ENCODE measurements at places on chromosomes 4 and X.

DNA sequence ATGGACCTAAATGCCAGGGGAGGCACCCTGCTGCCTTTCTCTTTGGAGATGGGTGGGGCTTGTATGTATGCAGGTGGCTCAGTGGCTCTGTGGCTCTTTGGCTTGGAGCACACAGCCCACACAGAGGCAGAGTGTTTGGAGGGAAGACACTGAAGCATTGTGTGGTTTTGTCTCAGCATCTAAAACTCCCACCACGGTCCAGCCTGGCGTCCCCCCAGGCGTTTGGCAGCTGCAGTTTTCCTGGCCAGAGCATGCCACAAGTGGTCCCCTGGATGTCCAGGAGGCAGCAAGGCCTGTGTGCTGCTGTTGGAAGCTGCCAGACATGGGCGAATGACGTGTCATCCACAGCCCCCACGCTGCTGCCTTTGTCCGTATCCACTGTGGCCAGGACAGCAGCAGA lies 32.2 kb upstream of the PSAPL1 start:
- DNase-seq, result no peak

DNA sequence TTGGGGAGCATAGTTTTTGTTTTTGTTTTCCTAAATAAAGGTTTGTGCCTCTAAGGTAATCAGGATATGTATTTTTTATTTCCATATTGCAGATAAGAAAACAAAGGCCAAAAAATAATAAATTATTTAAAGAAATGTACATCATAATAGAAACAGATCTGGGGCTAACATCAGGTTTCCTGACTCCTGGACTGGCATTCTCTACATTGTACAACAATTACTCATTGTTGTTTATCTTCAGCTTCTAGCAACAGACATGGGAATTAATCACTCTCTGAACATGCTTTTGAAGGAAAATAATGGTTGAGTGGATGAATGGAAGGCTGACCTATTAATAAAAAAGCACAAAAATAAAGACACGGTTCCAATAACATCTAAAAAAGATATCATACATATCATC lies 146.2 kb downstream of the KCNIP4 start:
- DNase-seq, result no peak

DNA sequence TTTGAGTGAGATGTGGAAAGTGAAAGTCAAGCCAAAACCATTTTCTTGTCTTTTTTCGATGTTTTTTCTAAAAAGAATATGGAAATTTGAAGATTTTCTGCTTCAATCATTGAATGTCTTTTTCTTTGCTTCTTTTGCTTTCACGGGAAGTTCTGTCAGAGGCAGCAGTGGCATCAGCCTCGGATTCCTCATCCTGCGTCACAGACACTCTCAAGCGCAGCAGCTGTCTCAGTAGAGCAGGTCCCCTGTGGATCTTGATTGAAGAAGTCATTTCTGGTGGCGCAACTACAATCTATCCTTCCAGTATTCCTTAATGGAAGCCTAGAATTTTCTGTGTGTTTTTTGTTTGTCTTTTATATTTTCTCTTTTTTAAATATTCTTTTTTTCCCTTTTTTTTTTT lies 52.7 kb upstream of the NEIL3 start:
- DNase-seq, result no peak

GRCh38 chr4:11512871-11513270 lies 84.2 kb upstream of the HS3ST1 start:
- no peak for DNase-seq

GRCh38 chr4:155676430-155676825 lies 9.8 kb downstream of the GUCY1A1 start:
- DNase-seq, result no peak

DNA sequence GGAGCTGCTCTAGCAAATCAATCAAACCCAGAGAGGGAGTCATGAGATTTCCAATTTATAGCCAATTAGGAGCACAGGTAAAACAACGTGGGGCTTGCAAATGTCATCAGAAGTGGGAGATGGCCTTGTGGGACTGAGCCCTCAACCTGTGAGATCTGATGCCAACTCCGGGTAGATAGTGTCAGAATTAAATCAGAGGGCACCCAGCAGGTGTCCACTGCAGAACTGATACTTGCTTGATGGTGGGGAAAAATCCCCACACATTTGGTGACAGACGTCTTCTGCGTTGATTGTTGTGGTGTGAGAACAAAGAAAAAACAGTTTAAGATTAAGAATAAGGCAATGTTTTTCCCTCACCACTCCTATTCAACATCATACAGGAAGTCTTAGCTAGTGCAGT lies 1402.8 kb downstream of the RAPGEF2 start:
- no peak for DNase-seq

GRCh38 chr4:48979914-48980579 lies 6.0 kb upstream of the CWH43 start:
- DNase-seq, result no peak

GRCh38 chr4:166228112-166228511 lies 355.1 kb downstream of the TLL1 start:
- DNase-seq, result no peak

DNA sequence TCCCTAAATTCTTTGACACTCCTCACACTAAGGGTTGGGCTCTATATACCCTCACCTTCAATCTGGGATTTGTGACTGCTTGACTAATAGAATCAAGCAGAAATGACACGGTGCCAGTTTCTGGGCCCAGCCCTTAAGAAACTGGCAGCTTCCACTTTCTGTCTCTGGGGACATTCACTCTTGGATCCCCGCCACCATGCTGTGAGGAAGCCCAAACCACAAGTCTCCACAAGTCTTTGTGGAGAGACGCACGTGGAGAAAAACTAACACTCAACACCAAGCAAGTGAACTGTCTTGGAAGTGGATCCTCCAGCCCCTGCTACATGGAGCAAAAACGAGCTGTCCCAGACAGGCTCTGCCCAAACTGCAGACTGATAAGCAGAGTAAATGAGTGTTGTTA lies 1.1 kb upstream of the EDNRA start:
- DNase-seq, result no peak

DNA sequence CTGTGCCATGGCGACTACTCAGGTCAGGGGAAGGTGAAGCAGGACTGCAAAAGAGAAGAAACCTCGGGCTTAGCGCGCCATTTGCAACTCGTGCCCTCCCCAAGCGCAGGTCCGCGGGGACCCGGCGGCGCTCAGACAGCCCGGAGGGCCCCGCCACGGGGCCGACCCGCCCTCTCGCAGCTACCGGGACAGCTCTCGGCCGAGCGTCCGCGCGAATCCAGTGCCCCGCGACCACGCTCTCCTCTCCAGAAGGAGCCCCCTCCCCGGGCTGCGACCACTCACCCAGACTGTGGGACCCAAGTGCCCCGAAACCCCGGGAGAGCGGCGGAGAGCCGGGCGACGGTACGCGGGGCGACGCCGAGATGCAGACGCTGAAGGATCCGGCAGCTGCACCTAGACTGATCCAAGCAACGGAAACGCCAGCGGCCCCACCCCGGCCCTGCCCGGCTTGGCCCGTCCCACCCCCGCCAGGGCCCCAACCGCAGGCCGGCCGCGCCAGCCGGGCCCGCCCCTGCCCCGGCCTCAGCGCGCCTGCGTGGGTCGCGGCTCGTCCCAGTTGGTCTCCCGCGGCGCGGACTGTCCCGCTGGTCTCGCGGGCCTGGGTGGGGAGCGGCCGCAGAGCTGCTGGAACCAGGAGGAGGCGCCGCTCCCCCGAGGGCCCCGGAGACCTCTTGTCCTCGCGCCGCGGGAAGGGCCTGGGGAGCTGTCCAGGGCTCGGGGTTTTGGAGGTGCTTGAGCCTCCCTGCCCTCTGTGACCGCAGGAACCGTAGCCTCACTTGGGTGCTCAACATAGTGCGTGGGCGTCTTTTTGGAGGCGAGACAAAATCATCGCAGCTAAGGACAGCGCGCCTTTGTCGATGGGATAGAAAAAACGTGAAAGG lies at the start of gene ANXA5:
ANXA5 (minus strand) TSS at position 400 of the 881 bp plus-strand sequence; CDS start at position 9, 391 bp downstream.
- peak; percentile 89 for DNase-seq

GRCh38 chr4:24104158-24104565 lies 214.3 kb upstream of the PPARGC1A start:
- no peak for DNase-seq

DNA sequence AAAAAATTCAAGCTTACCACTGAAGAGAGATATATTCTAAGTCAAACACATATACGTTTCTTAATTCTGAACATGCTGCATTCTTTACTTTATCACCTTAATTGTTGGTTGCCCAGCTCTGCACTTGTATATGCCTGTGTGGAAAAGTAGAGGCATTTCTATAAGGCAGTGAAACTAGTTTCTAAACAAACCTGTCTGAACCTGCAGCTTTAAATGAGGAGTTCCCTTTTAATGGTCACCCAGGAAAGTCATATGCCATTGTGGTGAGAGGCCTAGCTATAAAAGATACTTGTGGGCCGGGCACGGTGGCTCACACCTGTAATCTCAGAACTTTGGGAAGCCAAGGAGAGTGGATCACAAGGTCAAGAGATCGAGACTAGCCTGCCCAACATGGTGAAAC lies 147.4 kb upstream of the RXFP1 start:
- no peak for DNase-seq

DNA sequence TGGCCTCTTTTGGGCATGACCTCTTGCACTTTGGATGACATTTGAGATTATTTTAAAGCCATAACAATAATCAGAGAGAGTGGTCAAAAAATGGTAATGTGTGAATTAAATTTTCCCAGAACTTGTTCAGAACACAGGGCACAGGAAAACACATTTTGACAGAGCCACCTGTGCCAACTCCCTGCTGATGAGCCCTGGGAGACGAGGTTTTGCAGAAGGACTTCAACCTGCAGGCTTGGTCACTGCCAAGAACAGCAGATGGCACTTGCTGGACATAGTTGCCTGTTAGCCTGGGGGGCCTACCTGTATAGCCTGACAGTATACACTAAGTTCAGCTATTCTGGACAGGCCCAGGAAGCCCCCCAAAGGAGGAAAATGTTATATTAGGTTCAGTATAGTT lies 277.8 kb upstream of the EMCN start:
- DNase-seq, result no peak

DNA sequence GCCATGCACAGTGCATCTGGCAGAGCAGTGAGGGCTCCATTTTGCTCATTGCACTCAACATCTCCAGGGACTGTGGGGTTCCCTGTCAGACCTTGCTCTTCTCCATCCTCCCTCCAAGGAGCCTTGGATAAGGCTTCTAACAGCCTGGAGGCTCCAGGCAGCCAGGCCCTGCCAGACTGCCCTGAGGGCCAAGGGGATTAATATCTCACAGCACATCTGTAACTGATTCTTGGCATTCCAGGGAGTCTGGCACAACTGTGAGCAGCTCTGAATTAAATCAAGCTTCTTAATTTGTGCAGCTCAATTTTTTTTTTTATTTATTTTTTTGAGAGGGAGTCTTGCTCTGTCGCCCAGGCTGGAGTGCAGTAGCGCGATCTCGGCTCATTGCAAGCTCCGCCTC lies 224.5 kb upstream of the PGRMC2 start:
- no peak for DNase-seq

DNA sequence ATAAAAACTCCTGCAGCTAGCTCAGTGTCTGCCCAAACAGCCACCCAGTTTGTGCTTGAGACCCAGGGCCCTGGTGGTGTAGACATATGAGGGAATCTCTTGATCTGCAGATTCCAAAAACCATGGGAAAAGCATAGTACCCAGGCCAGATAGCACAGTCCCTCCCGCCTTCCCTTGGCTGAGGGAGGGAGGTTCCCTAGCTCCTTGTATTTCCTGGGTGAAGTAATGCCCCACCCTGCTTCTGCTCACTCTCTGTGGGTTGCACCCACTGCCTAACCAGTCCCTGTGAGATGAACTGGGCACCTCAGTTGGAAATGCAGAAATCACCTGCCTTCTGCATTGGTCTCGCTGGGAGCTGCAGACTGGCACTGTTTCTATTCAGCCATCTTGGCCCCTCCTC lies 54.6 kb downstream of the USP26 start:
- no peak for DNase-seq

GRCh38 chr4:98639523-98639922 lies 18.9 kb downstream of the TSPAN5 start:
- DNase-seq, result no peak

DNA sequence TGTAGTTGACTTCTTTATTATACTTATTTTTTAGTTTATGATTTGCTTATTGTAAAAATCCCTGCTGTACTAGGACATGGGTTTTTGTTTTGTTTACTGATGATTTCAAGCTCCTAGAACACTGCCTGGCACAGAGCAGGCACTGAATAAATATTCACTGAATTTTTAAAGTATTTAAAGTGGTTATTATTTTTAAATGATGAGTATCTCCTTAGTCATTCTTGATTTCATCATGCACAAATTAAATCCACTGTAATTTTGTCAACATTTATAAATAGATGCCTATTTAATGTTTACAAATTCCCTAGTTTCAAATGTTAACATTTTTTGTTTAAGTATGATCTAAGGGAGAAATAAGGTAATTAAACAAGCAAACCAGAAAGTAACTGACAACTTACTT lies 367.9 kb upstream of the SLIT2 start:
- no peak for DNase-seq

DNA sequence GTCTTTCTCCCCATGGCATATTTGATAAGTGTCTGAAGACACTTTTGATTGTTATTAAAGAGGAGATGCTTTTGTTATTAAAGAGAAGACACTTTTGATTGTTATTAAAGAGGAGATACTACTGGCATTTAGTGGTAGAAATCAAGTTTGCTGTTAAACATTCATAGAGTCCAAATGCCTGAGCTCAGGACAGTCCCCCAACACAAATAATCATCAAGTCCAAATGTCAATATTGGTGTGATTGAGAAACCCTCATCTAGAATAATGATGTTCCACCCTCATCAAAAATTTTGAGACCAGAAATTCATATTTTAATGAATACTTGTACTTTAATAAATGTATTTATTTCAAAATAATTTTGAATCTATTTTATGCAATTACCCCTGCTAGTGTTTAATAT lies 1412.9 kb upstream of the PCDH7 start:
- DNase-seq, result no peak

DNA sequence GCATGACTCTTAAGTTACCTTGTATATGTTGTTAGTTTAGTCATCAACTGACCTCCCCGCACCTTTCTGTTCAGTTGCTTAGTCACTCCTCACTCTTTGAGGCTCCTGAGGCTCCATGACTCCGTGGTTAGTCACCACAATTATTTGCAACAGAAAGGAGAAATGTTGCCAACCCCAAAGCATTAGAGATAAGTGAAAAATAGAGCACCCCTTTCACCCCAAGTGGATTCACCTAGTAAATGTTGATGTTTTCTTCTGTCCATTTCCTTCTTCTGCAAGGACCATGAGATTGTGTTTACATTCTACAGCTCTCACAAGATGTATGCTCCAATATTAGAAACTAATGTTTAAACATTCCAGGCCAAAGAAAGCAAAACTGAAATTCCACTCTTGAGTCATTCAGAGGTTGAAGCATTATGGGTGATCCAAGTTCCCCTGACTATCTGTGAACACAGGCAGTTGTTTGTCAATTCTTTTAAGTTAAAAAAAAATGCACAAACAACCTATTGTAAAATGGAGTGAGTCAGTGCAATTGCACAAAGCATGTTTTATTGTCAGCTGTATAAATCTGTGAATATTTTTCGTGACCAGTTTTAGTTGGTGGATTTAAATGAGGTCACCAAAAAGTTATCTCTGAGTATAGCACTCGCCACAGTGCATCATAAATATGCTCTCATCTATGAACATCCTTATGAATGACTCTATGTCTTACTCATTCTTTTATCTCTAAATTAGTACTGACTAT lies 552.4 kb upstream of the MAGEB2 start:
- DNase-seq, result no peak

Measured in type B pancreatic cell (in vitro differentiated cells).